ENCODE measurements at places on chromosomes 1 and 21.

DNA sequence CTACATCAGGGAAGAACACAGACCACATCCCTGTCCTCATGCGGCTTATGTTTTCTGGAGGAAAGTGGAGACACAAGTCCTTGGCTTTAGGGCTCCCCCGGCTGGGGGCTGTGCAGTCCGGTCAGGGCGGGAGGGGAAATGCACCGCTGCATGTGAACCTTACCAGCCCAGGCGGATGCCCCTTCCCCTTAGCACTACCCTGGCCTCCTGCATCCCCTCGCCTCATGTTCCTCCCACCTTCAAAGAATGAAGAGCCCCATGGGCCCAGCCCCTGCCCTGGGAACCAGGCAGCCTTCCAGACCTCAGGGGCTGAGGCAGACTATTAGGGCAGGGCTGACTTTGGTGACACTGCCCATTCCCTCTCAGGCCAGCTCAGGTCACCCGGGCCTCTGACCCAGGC is 45.5 kb downstream of the TNNT2 start:
- DNase-seq, result no peak

GRCh38 chr1:234887016-234887900 is 241.4 kb downstream of the TOMM20 start:
- no peak for DNase-seq

DNA sequence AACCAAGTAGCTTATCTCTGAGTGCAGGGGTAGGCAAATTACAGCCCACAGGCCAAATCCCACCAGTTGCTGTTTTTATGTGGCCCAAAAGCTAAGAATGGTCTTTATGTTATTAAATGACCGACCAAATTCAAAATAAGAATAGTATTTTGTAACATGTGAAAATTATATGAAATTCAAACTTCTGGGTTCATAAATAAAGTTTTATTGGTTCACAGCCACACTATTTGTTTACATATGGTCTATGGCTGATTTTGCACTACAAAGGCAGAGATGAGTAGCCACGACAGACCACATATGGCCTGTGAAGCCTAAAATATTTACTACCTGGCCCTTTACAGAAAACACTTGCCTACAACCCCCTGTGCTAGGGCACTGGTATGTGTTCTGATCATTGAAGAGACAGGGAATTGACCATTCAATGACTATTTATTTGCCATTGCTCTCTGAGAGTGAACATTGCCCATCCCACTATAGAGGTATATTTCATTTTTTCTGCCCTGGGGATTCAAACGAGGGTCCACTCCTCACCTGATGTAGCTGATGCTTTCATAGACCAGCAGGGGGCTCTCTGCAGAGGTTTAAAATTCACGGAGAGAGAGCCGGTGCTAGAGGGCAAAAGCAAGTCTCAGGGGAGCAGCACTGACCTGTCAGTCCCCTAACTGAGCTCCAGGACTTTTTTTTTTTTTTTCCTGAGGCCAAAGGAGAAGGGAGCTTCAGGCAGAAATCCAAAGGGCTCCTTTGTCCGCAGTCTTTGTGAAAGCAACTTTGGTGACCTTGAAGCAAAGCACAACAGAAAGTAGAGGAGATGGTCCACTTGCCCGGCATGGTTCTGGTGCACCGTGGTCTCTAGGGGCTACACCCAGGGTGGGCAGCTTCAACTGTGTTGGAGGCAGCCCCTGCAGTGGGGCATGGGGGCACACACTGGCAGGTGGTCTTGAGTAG is 7.3 kb upstream of the GNL2 start:
- peak; percentile 3 for DNase-seq

DNA sequence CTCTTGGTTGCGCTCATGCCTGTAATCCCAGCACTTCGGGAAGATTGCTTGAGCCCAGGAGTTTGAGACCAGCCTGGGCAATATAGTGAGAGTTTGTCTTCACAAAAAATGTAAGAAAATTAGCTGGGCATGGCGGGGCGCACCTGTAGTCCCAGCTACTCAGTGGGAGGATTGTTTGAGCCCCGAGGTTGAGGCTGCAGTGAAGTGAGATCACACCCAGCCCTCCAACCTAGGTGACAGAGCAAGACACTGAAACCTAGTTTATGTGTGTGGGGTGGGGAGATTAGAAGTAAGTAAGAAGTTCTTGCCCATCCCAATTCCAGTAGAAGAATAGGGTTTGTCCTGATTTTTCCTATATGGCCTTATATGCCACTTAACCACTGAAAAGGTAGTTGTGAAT is 2.0 kb downstream of the RPL5 start:
- DNase-seq, result no peak

- no peak for DNase-seq
Observed at GRCh38 chr1:51487628-51488027, 31.4 kb downstream of the EPS15 start.

GRCh38 chr21:37742115-37742514 is 174.1 kb downstream of the KCNJ6 start:
- no peak for DNase-seq

- no peak for DNase-seq
Observed at GRCh38 chr1:17099616-17100340, 19.5 kb downstream of the PADI2 start.

DNA sequence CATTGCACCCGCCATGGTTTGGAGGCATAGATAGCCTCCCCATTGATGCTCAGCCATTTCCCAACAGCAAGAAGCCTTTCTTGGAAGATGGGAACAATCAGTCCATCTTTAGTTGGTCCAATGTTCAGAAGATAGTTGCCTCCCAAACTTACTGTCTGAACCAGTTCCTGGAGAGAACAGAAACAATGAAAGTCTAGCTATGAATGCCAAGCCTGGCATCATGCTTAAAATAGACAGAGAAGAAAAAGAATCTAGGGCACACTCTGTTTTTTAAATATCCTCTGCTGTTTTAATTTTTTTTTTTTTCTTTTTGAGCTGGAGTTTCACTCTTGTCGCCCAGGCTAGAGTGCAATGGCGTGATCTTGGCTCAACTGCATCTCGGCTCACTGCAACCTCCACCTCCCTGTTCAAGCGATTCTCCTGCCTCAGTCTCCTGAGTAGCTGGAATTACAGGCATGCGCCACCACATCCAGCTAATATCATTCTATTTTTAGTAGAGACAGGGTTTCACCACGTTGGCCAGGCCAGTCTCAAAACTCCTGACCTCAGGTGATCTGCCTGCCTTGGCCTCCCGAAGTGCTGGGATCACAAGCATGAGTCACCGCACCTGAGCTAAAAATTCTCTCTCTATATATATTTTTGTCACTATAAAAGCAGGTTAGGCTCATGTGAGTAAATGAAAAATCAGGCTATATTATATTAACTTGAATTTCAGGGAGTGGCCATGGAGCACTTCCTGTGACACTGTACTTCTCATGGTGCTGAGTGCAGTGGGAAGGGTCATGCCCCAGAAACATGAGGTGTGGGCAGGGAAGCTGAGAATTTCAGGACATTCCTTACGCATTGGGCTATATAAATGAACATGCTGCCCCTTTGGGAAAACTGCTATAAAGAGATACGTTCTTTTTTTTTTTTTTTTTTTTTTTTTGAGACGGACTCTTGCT is 19.1 kb downstream of the FUCA1 start:
- no peak for DNase-seq

DNA sequence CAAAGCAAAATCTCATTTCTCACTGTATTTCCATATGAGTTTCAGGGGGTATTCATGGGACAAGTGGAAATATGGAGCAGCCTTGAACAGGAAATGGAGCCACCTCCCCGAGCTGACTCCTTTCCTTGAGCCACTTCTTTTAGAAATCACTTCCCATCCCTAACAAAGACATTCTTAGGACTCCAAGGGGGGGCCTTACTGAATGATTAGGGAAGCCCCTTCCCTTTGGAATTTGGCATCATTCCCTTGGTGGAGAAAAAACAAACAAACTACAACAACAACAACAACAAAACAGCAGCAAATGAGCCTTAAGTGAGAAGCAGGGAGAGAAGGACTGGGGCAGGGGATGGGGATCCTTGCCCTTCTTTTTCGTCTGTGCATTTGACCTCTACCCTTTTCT is 278.3 kb downstream of the ZNF648 start:
- no peak for DNase-seq

DNA sequence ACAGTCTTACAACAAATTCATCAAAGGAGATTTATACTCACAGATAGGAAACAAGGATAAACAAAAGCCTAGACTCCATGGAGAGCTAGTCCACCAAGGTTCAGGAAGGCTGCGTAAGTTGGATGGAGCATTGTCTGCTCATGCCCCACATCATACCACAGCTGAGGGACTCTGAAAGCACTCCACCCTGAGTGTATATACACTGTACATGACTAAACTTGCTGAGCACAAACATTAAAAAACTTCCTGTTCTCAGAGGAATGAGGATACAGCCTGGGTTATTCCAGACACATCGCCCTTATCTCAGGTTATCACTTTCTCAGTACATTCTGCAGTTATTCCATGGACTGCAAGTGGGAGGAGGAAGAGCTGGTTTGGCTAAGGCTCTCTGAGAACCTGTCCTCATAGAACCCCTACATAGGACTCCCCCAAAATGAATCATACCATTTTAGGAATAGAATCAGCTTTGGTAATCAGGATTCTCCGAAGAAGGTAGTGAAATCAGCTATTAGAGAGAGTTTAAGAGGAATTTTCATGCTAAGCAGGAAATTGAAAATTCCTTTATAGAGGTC is 58.0 kb upstream of the PRMT6 start:
- DNase-seq, result no peak

DNA sequence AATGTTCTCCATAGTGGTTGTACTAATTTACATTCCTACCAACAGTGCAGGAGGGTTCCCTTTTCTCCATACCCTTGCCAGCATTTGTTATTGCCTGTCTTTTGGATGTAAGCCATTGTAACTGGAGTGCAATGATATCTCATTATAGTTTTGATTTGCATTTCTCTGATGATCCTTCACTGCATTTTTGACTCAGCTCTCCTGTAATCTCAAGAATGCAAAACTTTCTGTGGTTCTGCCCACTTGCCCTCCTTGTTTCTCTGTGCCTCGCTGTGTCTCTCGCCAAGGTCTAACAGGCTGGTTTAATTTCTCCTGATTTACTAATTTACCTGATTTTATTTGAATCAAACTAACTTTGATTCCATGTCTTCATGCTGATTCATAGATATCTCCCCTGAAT is 407.9 kb downstream of the ZP4 start:
- no peak for DNase-seq

DNA sequence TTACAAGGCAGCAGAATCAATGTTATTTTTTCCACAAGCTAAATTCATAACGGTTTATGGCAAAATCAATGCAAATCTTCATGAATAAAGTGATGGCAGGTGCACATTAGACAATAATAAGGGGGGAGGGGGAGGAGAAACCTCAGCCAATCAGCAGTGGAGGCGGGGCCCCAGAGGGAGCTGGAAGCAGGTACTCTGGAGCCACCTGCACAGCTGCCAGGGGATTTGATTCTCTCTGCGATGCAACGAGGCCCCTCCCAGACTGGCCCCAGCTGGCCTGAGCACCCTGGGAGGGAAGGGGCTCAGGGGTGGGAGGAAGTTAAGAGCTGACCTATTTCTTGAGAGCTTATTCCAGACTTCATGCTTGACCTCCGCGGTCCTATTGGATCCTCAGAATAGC is 127.8 kb upstream of the IGSF21 start:
- DNase-seq, result no peak

DNA sequence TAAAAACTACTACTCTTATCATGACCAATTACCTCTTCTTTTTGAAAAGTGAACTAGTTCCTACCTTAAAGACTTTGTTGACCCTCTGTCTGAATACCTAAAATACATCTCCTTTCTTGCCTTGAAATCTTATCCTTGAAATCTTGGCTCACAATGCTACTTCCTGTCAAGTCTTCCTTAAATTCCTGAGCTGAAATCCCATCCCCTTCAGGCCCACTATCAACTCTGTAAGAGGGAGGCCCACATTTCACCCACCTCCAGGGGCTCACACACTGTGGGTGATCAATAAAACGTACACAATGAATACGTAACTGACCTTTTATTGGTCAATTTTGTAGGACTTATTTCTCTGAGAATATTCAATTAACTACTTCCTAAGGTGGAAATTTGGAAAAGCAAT is 88.0 kb downstream of the APP start:
- DNase-seq, result no peak

DNA sequence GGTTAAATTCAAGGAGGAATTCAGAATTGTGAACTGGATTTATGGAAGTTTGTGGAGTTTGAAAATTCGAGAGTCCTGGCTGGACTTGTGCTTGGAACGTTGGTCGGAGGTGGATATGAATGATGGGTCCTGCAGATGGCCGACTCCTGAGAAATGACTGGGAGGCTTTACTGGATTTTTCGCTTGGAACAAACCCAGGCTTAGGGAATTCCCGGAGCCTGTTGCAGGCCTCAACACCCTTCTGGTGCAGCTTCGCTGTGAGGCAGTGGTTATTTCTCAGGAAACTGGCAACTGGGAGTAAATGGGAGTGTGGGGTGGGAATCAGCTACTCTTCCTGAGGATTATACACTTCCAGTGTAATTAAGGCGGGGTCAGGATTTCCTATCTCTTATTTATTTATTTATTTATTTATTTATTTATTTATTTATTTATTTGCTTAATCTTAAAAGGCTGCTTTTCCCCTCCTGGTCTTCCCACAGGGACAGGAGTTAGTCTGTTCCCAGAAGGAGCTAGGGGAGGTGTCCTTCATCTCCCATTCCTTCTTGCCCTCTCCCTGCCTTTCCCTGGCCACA is 21.1 kb downstream of the MAPKAPK2 start:
- DNase-seq, result no peak

GRCh38 chr1:218959784-218960183 is 213.9 kb upstream of the LYPLAL1 start:
- DNase-seq, result no peak

DNA sequence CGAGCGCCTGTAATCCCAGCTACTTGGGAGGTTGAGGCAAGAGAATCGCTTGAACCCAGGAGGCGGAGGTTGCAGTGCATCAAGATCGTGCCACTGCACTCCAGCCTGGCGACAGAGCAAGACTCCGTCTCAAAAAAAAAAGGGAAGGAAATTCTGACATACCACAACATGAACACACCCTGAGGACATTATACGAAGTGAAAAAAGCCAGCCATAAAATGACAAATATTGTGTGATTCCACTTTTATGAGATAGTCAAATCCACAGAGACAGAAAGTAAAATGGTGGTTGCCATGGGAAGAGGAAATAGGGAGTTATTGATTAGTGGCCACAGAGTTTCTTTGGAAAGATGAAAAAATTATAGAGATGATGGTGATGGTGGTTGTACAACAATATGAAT is 41.7 kb downstream of the EVI5 start:
- no peak for DNase-seq

DNA sequence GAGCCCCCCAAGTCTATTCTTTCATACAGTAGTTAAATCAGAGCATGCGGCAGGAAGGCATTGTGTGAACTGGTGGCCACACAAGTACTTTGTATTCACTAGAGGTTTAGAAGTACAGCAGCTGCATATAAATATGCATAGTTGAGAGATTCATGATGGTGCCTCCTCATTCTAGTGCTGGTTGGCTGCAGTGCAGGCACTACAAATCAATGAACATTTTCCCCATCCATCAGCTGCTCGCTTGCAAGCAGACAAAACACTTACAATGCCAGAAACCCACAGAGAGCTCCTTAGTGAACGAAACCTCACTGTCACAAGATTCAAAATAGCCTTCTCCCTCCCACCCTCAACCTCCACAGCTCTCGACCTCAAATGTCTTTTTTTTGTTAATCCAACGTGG is 726.2 kb downstream of the USP25 start:
- no peak for DNase-seq

GRCh38 chr1:94678202-94678848 is 136.8 kb upstream of the F3 start:
- DNase-seq, result no peak

Measured in stimulated activated CD8-positive, alpha-beta memory T cell treated with anti-CD3 and anti-CD28 coated beads, Interleukin-2, amount 100 ng/mL, for 48 hours (primary cell).